ENCODE measurements at places on chromosomes 11 and 22. TPM values are rescaled to one million over a fixed set of nuclear protein-coding genes. Genes with fewer than 3 reads are reported as not detected.

GRCh38 chr11:95700471-95700817 lies 89.1 kb downstream of the FAM76B start:
- DNase-seq, result peak; percentile 40
- peak overlapping the region; percentile 36 for H3K4me3 ChIP-seq
- peak overlapping the region; percentile 85 for H3K27ac ChIP-seq
- H3K4me1 ChIP-seq, result peaks cover 74% of the 10 kb centered on the region

DNA sequence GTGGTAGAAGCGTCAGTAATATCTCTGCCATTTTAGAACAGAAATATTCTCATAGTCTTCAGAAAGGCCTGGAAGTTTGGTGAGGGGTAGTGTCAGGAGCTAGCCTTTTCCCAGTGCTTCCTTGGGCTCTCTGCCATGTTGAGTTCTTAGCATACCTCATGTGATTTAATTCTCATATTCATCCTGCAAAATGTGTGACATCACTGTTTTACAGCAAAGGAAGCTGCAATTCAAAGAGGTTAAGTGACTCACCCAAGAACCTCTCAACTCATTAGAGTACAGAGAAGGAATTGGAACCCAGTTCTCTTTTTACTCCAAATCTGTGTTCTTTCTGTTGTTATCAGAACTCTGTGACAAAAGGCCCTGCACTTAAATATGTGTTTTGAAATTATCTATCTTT lies 72.1 kb downstream of the RNF169 start:
- peaks cover 47% of the 10 kb centered on the region for H3K36me3 ChIP-seq
- no peak overlapping the region for H3K4me3 ChIP-seq
- no peaks in the 10 kb centered on the region for H3K27me3 ChIP-seq
- no peak for DNase-seq
- no peaks in the 10 kb centered on the region for H3K4me1 ChIP-seq

DNA sequence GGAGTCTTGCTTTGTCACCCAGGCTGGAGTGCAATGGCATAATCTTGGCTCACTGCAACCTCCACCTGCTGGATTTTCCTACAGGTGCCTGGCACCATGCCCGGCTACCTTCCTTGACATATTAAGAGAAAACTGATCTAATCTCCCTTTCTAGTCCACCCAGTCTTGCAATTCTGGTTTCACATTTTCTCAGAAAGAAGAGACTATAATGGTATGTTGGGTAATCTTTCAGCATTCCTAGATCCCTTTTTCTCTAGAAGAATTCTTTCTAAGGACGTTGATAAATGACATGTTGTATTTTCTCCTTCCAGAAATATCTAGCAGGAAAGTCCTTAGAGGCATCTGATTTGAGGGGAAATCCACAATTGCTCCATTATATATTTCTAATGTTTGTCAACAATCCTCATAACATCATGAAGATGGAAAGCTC lies 10.4 kb upstream of the HSPA8 start:
- H3K27me3 ChIP-seq, result no peaks in the 10 kb centered on the region
- no peaks in the 10 kb centered on the region for H3K36me3 ChIP-seq
- no peak overlapping the region for H3K4me3 ChIP-seq
- H3K27ac ChIP-seq, result peak overlapping the region; percentile 76

GRCh38 chr11:16912692-16913111 lies 101.5 kb downstream of the PLEKHA7 start:
- DNase-seq, result no peak
- H3K27me3 ChIP-seq, result no peaks in the 10 kb centered on the region
- H3K36me3 ChIP-seq, result no peaks in the 10 kb centered on the region
- no peaks in the 10 kb centered on the region for H3K4me1 ChIP-seq

DNA sequence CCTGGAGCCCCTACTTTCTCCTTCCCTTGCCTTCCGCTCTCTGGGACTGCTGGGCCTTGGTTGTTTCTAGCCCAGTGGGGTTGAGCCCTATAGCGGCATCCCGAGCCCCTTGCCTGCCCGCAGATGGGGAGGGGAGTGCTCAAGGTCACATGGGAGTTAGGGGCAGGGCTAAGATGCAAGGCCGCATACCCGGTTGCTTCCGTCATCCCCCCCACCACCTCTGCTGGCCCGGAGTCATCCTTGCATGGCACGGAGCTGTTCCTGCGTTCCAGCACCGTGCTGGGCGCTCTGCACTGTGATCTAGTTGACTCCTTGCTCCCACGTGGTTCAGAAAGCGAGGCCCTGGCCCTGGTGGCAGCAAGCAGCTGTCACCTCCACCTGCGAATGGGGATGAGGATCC lies 18.0 kb downstream of the FLRT1 start:
- no peaks in the 10 kb centered on the region for H3K27me3 ChIP-seq
- DNase-seq, result no peak
- H3K27ac ChIP-seq, result no peak overlapping the region
- H3K4me3 ChIP-seq, result no peak overlapping the region
- H3K36me3 ChIP-seq, result no peaks in the 10 kb centered on the region

DNA sequence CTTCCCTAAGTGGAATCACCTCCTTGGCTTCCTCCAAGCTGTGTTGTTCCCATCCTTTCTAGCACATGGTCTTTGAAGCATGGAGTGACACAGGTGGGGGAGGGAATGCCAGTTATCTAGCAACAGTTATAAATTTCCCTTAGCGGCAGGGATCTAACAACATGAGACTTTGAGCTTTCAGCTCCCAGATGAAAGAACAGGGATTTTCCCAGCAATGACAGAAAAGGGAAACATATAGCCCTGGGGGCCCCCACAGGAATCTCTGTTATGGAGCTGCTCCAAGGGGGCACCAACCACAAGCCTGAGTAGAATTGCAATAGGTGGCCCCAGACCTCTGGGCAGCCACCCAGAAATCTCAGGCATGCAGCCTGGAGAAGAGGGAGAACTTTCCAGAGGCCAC lies 163.0 kb downstream of the GRIK4 start:
- no peaks in the 10 kb centered on the region for H3K36me3 ChIP-seq
- DNase-seq, result no peak
- H3K27me3 ChIP-seq, result no peaks in the 10 kb centered on the region
- no peaks in the 10 kb centered on the region for H3K4me1 ChIP-seq
- H3K4me3 ChIP-seq, result no peak overlapping the region
- no peak overlapping the region for H3K27ac ChIP-seq

GRCh38 chr22:30615543-30615954 lies 8.6 kb downstream of the TCN2 start:
- DNase-seq, result no peak
- no peak overlapping the region for H3K27ac ChIP-seq
- no peaks in the 10 kb centered on the region for H3K36me3 ChIP-seq

DNA sequence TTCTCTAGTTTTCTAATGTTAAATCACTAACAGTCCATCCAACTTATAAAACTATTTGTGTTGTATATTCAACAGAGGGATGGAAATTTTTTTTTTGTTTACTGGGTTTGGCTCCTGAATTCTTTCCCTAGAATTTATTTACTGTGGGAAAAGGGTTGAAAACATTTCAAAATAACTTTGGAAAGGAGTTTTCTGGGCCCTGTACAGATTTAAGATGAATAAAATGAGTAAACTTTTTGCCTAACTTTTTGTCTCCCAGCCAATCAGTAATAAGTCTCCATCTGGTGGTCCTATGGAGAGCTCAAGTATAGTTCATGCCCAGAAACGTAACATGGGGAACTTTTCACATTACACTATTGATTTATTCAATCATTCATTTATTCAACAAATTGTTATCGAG lies 16.7 kb upstream of the PRSS23 start:
- no peak overlapping the region for H3K4me3 ChIP-seq
- no peaks in the 10 kb centered on the region for H3K36me3 ChIP-seq
- no peaks in the 10 kb centered on the region for H3K27me3 ChIP-seq
- DNase-seq, result no peak
- H3K27ac ChIP-seq, result no peak overlapping the region

DNA sequence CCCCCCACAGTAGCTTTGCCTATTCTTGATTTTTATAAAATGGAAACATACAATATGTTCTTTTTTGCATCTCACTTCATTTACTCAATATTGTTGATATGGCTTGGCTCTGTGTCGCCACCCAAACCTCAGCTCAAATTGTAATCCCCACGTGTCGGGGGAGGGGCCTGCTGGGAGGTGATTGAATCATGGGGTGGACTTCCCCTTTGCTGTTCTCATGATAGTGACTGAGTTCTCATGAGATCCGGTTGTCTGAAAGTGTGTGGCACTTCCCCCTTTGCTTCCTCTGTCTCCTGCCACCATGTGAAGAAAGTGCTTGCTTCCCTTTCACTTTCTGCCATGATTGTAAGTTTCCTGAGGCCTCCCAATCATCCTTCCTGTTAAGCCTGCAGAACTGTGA lies 431.3 kb downstream of the MN1 start:
- no peaks in the 10 kb centered on the region for H3K4me1 ChIP-seq
- H3K4me3 ChIP-seq, result no peak overlapping the region
- H3K27ac ChIP-seq, result no peak overlapping the region
- no peak for DNase-seq
- no peaks in the 10 kb centered on the region for H3K36me3 ChIP-seq
- no peaks in the 10 kb centered on the region for H3K27me3 ChIP-seq

- H3K4me1 ChIP-seq, result no peaks in the 10 kb centered on the region
- no peak overlapping the region for H3K4me3 ChIP-seq
- DNase-seq, result no peak
These were observed 201.1 kb downstream of the CADM1 start for GRCh38 chr11:115302946-115303703.

- H3K27me3 ChIP-seq, result no peaks in the 10 kb centered on the region
- no peak for DNase-seq
- no peaks in the 10 kb centered on the region for H3K4me1 ChIP-seq
- no peak overlapping the region for H3K27ac ChIP-seq
- H3K36me3 ChIP-seq, result peaks cover 35% of the 10 kb centered on the region
- H3K4me3 ChIP-seq, result no peak overlapping the region
These were observed 20.2 kb downstream of the RELT start for GRCh38 chr11:73396251-73396930.

DNA sequence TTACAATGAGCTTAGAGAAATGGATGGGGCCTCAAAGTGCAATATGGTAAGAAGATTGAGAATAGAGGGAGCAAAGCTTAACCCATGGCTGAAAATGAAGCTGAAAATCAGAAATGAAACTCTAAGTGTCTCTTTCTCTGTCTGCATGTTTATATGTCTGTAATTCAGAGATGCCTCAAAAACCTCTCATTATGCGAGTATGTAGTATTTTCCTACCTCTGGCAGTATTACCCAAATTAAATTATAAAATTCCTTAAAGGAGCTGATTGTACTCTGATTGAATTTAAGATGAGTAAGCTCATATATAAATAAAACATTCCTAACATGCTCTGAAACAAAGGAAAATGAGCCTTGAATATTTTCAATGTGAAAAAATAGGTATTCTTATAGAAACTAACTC lies 39.8 kb upstream of the PRSS23 start:
- no peaks in the 10 kb centered on the region for H3K36me3 ChIP-seq
- H3K4me1 ChIP-seq, result no peaks in the 10 kb centered on the region

- H3K27ac ChIP-seq, result no peak overlapping the region
- H3K4me3 ChIP-seq, result no peak overlapping the region
- no peak for DNase-seq
- peaks cover 20% of the 10 kb centered on the region for H3K36me3 ChIP-seq
These were observed 73.4 kb downstream of the MED15 start for GRCh38 chr22:20580611-20581502.

DNA sequence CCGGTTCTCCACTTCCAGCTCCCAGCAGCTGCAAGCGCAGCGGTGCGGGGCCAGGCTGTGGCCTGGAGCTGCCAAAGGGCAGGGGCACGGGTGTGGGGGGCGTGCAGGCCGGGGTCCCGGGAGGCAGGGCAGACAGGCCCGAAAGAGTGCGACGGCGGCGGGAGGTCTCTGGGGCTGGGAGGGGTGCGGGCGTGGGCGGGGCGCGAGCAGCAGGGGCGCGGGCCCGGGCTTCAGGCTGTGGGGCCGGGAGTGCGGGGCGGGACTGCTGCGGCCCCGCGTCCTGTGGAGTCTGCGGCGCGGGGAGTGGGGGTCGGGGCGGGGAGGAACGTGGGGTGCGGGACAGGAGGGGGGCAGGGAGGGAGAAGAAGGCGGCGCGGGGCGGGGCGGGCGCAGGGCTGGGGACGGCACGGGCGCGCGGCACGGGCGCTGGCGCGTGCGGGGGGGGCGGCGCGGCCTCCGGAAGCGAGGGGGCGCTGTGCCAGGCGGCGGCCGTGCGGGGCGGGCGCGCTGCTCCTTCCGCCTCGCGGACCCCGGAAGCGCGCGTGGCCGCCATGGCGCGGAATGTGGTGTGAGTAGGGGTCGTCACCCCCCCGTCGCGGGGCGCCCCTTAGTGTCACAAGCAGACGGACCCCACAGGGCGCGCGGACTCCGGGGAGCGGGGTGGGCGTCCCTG lies at the start of gene MRPL23:
MRPL23 (plus strand) TSS at position 521 of the 673 bp plus-strand sequence; CDS start at position 552, 31 bp downstream.
- peak; percentile 52 for DNase-seq
- no peak within 1 kb of the TSS for H3K27ac ChIP-seq
- H3K36me3 ChIP-seq, result no peaks in the 10 kb centered on the region

- H3K27me3 ChIP-seq, result no peaks in the 10 kb centered on the region
- no peaks in the 10 kb centered on the region for H3K36me3 ChIP-seq
- no peak overlapping the region for H3K27ac ChIP-seq
- no peak overlapping the region for H3K4me3 ChIP-seq
- DNase-seq, result no peak
These were observed 96.8 kb upstream of the PLET1 start for GRCh38 chr11:112357488-112357887.

GRCh38 chr11:36002196-36002595 lies 58.3 kb downstream of the LDLRAD3 start:
- no peak overlapping the region for H3K27ac ChIP-seq
- H3K4me3 ChIP-seq, result no peak overlapping the region
- H3K36me3 ChIP-seq, result no peaks in the 10 kb centered on the region

GRCh38 chr22:46810856-46811786 lies 48.7 kb downstream of the TBC1D22A start:
- no peak overlapping the region for H3K27ac ChIP-seq
- DNase-seq, result no peak
- H3K27me3 ChIP-seq, result no peaks in the 10 kb centered on the region
- peaks cover 30% of the 10 kb centered on the region for H3K36me3 ChIP-seq
- peaks cover 7% of the 10 kb centered on the region for H3K4me1 ChIP-seq
- H3K4me3 ChIP-seq, result no peak overlapping the region

- no peak overlapping the region for H3K4me3 ChIP-seq
- H3K27me3 ChIP-seq, result no peaks in the 10 kb centered on the region
- no peak overlapping the region for H3K27ac ChIP-seq
These were observed 574.7 kb downstream of the TBC1D22A start for GRCh38 chr22:47337161-47337621.

The SMTNL1 gene
- not detected for total RNA-seq

The CYP2D6 gene
- total RNA-seq, result 13.3 TPM

The UPK2 gene
- 0.24 TPM for total RNA-seq

The TMPRSS5 gene
- total RNA-seq, result 0.97 TPM

The APLNR gene
- total RNA-seq, result not detected

The CPT1B gene
- 74.9 TPM for total RNA-seq

The RIC3 gene
- 32.7 TPM for total RNA-seq

The PGA4 gene
- total RNA-seq, result not detected

The TMEM126A gene
- total RNA-seq, result 18.9 TPM

The OR6A2 gene
- total RNA-seq, result not detected

The PKP3 gene
- total RNA-seq, result not detected

Data from naive thymus-derived CD4-positive, alpha-beta T cell (primary cell).